Activated CD8-positive, alpha-beta memory T cell treated with anti-CD3 and anti-CD28 coated beads for 1 hour (primary cell): ENCODE measurements at places on chromosomes 5 and 9.

DNA sequence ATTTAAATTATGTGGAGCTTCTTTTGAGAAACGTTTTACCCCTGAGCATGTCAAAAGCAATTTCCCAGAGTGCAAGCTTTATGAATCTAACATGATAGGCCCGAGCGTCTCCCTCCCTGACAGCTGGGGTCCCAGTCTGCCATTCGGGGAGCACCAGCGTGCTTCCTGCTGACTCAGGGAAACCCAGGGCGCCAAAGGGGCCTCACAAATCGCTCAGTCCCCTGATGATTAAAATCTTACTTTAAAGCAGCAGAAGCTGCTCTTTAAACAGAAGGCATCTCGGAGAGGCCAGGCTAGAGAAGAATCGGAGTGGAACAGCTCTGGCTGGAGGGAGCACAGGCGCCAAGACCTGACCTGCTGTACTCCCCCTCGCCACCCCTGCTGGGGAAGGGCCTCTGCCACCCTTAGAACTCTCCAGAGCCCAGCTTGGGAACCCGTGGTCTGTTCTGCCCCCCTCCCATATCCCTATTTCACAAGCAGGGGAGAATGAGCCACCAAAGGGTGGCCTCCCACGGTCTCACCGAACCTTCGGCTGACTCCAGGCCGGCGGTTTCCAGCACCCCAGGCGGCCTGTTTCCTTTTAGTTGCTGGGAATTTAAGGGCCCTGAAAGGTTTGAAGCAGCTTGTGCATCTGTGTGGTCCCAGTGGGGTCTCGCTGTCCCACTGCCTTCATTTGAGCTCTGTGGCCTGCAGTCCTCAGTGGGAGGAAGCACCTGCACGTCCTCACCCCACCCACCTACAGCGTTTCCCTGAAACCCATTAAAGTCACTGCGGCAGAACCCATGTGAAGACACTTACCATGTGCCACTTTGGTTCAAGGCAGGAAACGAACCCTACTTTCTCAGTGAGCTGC lies 147.6 kb downstream of the COL23A1 start:
- DNase-seq, result no peak

DNA sequence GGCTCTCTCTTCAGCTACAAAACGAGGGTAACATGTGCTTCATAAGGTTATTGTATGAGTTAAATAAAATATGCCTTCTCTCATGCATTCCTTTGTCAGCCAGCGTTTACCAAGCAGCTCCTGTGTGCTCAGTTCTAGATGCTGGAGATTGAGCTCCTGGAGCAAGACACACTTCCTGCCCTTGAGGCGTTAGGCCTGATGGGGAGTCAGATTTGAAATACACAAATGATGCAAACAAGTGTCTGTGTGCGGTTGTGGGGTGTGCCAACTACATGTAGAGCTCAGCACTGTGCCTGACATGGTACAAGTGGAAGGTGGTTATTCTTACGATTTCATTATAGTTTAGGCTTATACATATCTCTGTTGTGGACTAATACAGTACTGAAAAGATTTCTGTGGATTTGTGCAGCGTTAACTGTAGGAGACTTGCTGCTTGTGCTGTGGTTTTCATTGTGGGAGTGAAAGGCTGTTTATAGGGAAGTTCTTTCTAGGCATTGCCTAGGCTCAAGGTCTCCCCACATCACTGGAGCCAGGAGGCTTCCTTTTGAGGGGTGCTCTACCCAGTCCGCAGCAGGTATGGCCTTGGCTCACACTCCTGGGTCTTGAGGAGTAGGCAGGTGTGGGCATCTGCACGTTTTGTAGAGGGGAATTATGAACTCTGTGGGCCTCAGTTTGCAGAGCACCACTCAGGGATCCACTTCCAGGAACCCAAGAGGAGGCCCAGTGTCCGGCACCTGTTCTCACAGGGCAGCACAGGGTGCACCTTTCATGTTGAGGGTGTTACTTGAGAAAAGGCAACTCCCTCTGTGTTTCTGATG lies 39.8 kb upstream of the ANGPTL2 start:
- no peak for DNase-seq

- no peak for DNase-seq
These were observed 281.5 kb downstream of the EFNA5 start for GRCh38 chr5:107389130-107389774.

GRCh38 chr9:82810915-82811314 lies 252.0 kb downstream of the RASEF start:
- DNase-seq, result no peak

GRCh38 chr5:155792873-155793272 lies 534.1 kb upstream of the SGCD start:
- DNase-seq, result no peak

GRCh38 chr9:75238311-75238976 lies 150.1 kb downstream of the OSTF1 start:
- no peak for DNase-seq

DNA sequence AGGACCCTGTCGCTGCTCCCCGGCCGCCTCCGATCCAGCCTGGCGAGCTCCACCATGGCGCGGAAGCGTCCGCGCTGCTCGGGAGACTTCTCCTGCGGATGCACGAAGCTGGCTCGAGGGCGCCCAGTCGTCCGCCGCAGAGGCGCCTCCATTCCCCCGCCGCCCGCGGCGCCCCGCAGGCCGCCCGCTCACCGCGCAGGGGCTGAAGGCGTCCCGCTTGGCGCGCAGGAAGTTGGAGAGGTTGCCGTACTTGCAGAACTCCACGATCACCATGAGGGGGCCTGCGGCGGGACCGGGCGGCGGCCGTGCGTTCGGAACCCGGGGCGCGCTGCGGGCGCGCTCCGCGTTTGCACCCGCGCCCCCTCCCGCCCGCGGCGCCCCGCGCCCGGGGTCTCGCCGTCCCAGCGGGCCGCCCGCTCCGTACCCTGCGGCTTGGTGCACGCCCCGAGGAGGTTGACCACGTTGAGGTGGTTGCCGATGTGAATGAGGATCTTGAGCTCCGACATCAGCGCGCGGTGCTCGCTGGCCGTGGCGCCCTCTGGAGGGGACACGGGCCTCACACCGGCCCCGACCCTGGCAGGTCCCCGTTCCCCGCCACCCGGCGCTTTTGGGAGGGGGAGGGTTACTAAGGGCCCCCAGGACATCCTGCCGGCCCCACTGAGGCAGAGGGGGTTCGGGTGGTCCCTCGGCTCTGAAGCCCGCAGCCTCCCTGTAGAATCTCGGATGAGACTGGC lies 27.7 kb upstream of the SCGB3A1 start:
- DNase-seq, result no peak
